ENCODE measurements at places on chromosomes 16 and 17.
A peak's percentile ranks its signal among the peaks of the same experiment; 100 is the strongest.

DNA sequence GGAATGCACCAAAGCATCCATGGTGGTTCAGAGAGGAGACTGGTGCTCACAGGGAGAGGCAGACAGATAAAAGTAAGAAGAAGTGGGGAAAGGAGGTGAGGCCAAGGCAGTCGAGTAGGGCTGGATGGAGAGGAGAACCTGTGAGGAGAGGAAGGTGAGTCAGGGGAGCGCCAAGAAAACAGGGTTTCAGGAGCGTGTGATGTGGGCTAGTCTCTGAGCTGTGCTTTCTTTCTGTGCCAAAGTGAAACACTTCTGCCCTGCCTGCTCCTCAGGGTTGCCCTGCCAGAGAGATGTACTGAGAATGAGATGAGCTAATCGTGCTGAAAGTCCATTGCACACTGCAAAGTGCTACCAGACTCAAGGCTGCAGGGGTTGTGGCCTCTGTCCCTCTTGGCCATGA lies 310.7 kb upstream of the CCL2 start:
- DNase-seq: no peak

GRCh38 chr17:37280841-37281240 lies 94.9 kb upstream of the C17orf78 start:
- DNase-seq: no peak

DNA sequence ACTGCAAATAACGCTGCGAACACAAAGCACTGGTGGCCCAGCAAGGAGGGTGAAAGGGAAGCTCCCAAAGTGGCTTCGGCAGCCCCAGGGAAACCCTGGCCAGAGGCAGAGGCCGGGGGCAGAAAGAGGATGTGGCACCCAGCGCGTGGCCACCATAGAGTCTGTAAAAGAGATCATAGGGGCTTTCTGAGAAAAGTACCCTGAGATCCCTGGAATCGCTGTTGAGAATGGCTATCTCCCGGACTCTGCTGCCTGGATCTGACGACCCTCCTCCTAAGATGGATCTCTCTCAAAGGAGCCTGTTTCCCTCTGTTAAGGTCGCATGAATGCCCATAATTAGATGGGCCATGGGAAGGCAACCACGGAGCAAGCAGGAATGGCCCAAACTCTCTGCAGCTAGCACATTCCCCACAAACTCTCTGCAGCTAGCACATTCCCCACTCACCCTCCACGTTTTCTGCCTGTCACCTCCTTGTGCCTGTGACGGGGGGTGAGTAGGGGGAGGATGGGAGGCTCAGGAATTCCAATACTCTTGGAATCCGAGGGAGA lies 364.4 kb downstream of the XYLT1 start:
- no peak for DNase-seq

GRCh38 chr17:69959283-69959682 lies 115.7 kb upstream of the KCNJ16 start:
- no peak for DNase-seq

DNA sequence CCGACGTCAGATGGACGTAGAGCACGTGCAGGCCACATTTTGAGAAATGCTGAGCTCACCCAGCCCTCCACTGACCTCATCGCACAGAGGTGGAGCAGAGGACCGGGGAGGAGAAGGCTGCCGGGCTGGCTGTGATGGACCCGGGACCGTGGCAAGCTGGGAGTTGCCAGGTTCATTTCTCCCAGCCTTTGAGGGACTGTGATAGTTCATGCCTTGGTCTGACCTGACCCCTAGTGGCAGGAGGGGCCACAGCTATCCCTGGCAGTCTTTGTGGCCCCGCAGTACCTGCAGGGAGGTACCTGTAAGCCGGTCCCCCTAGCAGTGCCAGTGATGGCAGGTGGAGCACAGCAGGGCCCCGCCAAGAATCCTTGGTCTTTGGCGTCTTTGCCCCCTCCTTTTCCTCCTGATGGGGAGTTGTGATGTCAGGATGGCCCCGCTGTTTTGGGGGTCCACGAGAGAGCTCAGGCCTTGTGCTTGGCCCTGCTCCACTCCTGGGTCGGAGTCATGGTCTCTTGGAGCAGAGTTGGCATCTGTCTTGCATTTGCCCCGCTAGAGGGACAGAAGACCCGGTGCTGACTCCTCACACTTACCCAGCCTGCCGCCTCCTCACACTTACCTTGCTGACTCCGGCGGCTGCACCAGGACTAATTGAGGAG lies 50.4 kb downstream of the OR1D5 start:
- DNase-seq: peak; percentile 66

- no peak for DNase-seq
Observed at GRCh38 chr16:59864981-59865666, 1131.0 kb upstream of the GOT2 start.

DNA sequence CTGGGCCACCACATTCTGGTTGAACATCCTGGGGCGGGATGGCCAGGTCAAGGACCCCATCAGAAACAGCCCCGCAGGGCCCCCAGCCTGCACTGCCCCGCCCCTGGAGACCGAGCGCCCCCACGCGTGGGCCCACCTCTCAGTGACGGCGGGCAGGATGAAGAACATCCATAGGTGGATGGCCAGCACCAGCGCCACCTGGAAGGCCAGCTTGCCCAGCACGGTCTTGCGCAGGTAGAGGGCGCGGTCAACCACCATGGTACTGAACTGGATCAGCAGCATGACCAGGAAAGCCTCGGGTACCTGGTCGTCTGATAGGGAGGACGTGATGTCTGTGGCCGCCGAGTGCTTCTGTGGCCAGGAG lies 13.6 kb downstream of the CTU2 start:
- DNase-seq: no peak

GRCh38 chr17:73401911-73402310 lies 90.1 kb upstream of the CDC42EP4 start:
- DNase-seq: peak; percentile 59

DNA sequence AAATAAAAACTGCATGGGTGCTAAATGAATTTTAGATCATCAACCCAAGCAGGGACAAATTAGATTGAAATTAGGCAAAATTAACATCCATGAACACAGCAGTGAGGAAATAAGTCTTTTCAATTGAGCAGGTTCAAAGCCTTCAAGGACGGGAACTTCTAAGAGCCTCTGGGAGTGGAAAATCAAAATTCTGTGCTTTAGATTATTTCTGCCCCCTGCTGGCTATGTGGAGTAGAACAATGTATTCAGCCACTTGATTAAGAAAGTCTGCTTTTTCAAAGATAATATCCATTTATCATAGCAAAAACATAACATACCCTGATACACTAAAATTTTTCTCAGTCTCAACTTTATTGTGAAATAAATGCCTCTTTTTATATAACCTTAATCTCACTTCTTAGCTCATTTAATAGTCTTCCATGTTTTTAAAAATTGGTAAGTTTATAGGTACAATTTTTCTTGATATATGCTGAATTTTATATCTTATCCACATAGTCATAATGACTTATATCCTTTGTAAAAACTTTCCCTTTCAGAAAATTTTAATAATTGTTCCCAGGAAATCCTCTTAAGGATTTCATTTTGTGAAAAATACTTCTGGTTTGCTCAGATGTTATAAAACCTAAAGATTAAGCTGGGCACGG lies 28.1 kb upstream of the NOL11 start:
- DNase-seq: peak; percentile 62

DNA sequence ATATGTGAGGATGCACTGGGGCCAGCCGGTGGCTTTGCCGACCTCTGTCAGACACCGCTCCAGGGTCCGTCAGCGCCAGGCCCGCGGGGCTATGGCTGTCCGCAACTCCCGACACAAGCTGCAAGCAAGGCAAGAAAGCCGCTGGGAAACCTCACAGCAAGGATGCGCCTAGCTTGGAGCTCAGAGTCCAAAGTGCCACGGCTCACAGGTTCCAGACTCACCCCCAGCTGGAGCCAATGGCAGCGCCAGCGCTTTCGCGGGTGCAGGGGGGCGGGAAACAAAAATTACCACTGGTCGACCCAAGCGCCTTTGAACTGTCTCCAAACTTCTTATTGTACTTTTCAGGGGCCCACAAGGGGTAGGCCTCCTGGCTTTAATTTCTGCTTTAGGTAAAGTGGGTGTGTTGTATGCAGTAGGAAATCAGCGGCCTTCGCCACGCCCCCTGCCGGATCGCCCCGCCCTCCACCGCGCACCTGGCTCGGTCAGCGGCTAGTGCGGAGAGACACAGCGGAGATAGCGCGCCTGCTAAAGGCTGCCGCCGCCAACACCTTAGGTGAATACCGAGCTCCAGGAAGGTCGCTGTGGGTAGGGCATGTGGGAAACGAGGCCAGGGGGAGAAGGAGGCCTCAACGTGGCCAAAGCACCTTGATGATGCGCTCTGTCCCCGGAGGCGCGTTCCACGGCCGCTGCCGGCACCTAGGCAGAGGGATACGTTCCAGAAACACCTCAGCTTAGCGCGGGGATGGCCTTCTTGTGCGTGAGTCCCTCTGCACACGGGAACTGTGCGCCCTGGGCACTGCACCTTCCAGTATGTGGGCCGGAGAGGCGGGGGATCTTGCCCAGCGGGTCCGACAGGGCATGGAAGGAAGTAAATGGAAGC lies 61.0 kb upstream of the RBL2 start:
- peak; percentile 86 for DNase-seq

DNA sequence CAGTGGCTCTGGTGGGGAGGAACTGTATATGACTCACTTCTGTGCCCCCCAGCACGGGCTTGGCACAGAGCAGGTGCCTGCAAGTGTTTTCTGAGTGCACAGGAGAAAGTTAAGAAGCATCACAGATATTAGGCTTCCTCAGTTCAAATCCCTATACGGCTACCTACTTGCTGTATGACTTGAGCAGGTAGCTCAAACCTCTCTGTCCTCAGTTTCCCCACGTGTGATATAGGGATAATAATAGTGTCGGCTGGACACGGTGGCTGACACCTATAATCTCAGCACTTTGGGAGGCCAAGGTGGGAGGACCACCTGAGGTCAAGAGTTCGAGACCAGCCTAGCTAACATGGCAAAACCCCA lies 95.7 kb downstream of the C16orf78 start:
- DNase-seq: no peak
